Inflammatory macrophage treated with lipopolysaccharide for 1 hour (primary cell): ENCODE measurements at places on chromosomes 12 and 14.
A peak's percentile ranks its signal among the peaks of the same experiment; 100 is the strongest.

- no peak for DNase-seq
Measured at GRCh38 chr12:65162609-65163008, 6.8 kb upstream of the LEMD3 start.

DNA sequence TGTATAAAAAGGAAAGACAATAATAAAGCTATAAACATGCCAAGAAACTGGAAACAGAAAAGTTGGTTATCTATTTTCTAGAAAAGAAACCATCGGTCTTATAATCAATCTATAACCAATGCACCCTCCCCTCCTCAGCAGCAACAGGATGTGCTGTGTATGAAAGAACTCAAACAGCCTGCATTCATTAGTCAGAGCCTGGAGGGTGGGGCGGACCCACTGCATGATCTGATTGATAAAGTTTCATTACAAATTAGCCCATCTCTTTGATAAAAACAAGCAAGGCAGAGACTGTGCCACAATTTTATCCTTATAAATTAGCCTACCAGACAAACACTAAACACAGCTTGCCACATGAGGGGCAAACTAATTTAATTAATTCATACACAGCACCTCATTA is 448.1 kb downstream of the BCAT1 start:
- no peak for DNase-seq

DNA sequence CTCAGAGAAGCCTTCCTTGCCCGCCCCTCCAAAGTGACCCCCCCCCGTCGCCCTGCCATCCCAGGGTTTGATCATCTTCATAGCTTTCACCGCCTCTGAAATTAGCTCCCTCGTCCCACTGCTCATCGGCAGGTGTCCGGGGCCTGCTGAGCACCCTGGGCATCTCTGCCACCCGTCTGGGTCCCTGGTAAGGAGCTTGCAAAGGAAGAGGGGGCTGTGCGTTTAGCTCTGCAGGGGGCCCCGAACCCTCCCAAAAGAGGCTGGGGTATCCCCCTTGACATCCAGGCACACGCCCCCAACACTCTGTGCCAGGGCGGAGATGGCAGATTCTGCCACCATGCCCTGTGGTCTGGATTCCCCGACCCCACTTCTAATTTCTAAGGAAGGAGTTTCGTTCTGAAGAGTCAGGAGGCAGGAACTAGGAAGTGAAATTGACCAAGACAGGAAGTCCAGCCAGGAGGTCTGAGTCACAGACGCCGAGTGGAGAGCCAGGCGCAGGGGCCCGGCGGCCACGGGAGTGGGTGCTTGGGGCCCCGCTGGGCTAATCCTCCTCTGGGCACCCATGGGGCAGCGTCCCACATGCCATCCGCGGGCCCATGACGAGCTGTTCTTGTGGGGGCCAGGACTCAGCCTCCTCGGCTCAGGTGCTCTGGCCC is 95.7 kb downstream of the RFLNA start:
- DNase-seq: peak; percentile 85

DNA sequence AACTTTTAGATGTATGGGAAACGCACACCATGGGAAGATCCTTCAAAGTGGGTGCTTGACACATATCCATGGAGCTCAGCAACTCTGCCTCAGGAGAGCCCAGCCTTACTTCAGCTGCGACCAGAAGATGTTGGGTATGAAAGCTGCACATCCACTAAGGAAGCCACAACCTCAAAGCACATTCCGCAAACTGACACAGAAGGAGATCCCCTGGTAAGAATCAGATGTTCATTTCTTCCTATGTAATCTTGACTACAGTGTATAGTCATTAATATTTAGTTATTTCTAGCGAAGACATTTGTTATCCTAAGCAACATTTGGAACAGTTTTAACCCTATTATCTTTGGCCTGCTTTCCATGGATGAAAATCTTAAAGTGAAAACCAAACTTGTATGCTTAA is 374.2 kb downstream of the NAV3 start:
- DNase-seq: no peak

GRCh38 chr12:80186727-80187217 is 87.4 kb downstream of the OTOGL start:
- DNase-seq: peak; percentile 37
